Lung microvascular endothelial cell (primary cell): ENCODE measurements at places on chromosomes 1 and 21. TPM values are rescaled to one million over a fixed set of nuclear protein-coding genes. Genes with fewer than 3 reads are reported as not detected.

GRCh38 chr1:158150523-158150922 lies 30.2 kb upstream of the CD1D start:
- DNase-seq, result no peak

- DNase-seq, result no peak
These were observed 52.8 kb upstream of the TRABD2B start for GRCh38 chr1:48049823-48050535.

GRCh38 chr1:2229911-2230731 lies 2.0 kb downstream of the SKI start:
- peak; percentile 66 for DNase-seq

Gene ALX3
- total RNA-seq, result not detected in 2 replicates

Gene IL22RA1
- total RNA-seq, result not detected in 2 replicates

DNA sequence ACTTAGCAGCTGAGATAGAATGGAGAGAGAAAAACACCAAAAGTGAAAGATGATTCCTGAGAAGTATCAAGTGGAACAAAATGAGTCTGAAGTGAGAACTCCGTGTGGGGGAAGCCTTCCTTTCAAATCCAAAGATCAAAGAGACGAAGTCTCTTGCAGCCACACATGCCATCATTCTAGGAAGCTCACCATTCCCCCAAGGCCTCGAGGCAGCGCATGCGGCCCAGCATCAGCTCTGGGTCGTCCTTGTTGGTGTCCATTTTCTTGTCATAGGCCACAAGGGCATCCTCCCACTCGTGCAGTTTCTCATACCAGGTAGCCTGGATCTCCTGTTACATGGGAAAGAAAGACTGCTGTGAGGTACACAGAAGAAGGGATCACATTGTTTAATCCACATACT lies 32.2 kb upstream of the ANGPTL7 start:
- no peak for DNase-seq
